Left renal cortex interstitium (tissue), 4 donors: ENCODE measurements at places on chromosomes 13 and 19.

- no peak for DNase-seq
Observed at GRCh38 chr13:20389696-20390525, 135.7 kb downstream of the CRYL1 start.

DNA sequence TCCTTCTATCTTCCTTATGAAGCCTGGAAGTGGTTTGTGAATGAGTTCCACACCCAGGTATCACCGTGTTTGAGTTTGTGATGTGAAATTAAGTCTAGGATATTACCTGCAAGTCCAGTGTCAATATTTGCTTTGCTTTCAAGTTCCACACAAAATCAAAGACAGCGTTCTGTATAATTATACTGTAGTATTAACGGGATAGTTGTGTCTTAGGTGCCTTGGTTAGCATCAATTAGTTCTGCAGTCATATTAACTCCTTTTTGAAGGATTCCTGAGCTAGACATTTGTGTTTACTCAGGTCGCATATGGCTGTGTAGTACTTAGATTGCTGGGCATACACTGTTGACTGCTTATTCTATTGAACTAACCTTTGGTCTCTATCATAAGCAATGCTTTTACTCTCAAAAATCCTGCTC, 54.4 kb downstream of the ERCC5 start:
- no peak for DNase-seq

DNA sequence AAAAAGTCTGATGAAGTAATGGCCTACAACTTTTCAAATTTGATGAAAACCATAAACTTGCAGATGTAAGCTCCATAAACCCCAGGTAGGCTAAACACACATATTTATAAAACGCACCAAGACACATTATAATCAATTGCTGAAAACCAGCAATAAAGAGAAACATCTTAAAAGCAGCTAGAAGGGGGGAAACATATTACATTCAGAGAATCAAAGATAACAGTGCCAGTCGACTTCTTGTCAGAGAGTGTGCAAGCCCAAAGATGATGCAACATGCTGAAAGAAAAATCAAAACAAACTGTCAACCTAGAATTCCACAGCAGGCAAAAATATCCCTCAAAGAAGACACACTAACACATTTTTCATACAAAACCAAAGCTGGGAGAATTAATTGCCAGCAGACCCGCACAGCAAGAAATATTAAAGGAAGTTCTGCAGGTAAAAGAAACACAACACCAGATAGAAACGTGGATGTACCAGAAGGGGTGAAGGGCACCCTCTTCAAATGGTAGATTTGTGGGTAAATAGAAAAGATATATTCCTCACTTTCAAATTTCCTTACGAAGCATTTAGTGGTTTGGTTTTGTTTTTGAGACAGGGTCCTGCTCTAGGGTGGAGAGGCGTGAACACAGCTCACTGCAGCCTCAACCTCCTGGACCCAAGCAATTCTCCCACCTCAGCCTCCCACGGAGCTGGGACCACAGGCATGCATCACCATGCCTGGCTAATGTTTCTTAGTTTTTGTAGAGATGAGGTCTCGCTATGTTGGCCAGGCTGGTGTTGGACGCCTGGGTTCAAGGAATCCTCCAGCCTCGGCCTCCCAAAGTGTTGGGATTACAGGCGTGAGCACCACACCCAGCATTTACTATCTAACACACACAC, 16.5 kb upstream of the ATP1A3 start:
- no peak for DNase-seq

- no peak for DNase-seq
Observed at GRCh38 chr19:49017041-49017665, at the start of gene LHB. Gene LHB, minus strand, starts transcription at chr19:49017091. Its CDS starts 10 bp downstream, at chr19:49017081.

GRCh38 chr19:17484520-17485185, 14.3 kb downstream of the SLC27A1 start:
- no peak for DNase-seq

DNA sequence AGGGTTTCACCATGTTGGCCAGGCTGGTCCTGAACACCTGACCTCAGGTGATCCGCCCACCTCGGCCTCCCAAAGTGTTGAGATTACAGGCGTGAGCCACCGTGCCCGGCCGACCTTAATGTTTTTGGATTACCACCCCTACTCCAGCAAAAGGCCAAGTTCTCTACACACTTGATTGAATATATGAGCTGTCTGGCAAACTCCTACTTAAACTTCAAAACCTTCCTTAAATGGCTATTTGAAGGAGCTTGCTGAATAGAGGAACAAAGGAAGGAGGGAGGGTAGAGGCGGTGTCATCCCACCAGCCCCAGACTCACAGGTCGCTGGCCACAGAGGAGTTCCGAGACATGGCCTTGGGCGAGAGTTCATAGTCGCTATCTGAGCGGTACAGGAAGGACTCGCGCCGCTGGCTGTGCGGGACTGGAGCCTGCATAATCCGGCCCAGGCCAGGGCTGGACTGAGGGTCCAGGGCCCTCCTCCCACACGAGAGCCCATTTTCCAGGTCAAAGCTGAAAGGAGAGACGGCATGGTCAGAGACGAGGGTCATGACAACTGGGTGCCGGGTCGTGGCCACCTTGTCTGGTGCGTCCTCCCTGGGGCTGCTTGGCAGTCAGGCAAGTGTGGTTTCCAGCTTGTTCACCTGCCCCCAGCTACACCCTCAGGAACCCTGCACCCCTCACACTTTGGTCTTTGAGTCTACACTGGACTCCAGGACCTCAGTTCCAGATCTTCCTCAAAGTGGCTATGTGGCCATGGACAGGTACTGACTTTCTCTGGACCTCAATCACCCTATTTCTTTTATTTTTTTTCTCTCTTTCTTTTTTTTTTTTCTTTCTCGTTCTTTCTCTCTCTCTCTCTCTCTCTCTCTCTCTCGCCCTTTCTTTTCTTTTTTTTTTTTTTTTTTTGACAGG, 4.2 kb downstream of the PDE4C start:
- no peak for DNase-seq
